Immature natural killer cell (primary cell): ENCODE measurements at places on chromosomes 7 and 10. TPM values are rescaled to one million over a fixed set of nuclear protein-coding genes. Genes with fewer than 3 reads are reported as not detected.

DNA sequence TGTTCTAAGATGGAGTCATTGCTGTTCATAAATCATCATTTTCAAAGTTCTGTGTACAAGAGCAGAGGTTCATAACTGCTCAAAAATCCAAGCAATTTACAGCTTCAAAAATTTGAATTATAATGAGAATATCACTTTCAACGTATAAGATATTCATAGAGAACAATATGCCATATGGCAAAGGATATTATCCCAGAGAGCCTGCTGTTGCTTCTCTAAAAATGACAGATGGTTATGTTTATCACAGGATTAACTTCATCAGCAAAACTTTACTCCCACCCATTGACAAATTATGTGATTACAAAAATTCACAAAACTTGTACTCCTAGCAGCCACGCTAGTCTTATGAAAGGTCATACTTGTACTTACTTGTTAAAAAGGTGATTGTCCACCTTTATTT is 105.1 kb downstream of the PIP4K2A start:
- DNase-seq = no peak

DNA sequence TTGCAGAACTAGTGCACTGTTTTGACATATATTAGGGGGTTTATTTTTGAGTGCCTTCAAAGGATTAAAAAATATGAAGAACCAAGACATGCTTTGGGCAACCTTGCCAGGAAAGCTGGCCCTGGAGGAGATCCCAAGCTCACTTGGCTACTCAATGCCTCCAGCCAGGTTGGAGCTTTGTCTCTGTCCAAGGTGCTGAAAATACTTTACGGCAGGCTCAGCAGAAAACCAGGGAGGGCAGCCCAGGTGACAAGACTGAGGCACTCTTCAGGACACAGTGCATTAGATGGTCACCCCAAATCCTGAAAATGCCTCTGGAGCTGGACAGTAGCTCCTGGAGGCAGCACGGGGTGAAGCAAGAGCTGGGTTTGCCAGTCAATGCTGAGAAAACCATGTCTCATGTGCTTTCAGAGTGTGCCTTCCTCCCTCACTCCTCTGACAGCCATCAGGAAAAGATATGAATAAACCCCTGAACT is 5.8 kb upstream of the KCNH2 start:
- peak; percentile 33 for DNase-seq

The ADARB2 gene
- not detected for polyA plus RNA-seq

GRCh38 chr10:48807791-48808470 is 123.3 kb downstream of the WDFY4 start:
- DNase-seq = no peak

The LIPJ gene
- polyA plus RNA-seq = 0.29 TPM

The PCLO gene
- not detected for polyA plus RNA-seq

The EPHA1 gene
- polyA plus RNA-seq = 0.51 TPM

DNA sequence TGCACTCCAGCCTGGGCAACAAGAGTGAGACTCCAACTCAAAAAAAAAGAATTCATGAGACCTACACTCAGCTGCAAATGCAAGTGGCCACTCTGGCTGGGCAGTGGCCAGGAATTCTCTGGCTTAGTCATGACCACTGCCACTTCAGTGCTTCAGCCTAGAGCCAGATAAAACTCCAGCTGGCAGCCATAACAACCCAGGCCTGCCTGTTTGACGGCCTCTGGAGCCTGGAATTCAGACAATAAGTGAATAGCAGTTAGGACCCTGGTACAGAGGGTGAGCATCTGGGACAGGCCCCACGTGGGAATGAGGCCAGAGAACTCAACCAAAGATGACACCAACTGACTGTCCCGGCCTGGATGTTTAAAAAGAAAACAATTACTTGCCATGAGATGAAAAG is 18.9 kb downstream of the RCC1L start:
- DNase-seq = no peak

GRCh38 chr7:155963771-155964195 is 151.5 kb upstream of the SHH start:
- no peak for DNase-seq

DNA sequence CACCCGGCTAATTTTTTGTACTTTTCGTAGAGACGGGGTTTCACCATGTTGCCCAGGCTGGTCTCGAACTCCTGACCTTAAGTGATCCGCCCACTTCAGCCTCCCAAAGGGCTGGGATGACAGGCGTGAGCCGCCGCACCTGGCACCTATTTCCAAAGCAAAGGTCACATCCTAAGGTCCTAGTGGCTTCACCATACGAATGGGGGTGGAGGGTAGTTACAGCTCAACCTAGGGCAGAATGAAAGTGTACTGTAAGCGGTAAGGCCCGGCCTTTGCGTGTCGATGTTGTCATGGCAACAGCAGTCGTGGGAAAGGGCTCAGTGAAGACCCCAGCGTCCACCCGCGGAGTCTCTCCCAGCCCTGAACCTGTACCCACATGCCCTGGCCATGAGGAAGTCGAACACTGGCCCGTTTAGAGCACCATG is 1.6 kb upstream of the COX19 start:
- no peak for DNase-seq

DNA sequence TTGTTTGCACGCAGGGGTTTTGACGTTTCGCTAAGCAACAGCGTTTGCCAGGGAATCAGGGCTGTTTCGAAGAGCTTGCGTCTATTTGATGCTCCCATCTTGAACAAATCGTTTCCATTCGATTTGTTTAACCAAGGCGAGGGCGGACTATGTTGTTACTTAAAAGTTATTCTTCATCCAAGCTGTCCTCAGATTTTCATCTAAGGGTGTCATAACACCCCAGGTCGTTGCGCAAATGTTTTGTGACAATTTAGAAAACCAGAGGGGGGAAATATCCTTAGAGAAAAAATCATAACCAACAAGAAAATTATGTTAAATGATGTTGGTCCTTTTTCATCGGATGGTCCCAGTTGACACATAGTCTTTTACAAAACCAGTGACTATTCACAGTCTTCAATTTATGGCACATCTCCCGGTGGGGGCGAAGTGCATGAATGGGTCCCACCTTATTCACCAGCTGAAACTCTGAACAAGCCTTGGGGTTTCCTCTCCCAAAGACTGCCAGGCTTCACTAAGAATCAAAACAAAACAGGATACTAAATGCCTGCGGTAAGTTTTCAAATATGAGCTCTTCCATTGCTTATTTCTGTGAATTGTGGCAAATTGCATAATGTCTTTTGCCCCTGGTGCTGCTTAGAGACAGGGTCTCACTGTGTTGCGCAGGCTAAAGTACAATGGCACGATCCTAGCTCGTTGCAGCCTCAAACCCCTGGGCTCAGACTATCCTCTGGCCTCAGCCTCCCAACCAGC is 109.9 kb downstream of the REEP3 start:
- no peak for DNase-seq

DNA sequence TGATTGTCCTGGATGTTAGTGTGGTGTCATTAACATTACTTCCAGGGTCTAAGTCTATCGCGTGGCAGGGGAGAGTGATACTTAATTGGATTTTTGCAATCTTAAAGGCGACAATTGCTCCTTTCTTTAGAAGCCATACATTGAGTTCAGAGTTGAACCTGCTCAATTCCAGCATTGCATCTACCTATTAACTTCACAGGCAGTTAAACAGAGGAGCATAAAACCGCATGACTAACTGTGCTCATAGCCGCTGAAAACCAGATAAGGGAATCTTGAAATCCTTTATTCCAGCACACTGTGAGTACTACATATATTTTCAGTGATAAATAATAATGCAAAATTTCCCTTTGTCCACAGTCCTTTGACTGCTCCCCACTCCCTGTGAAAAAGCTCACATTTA is 255.3 kb downstream of the STK31 start:
- DNase-seq = no peak

DNA sequence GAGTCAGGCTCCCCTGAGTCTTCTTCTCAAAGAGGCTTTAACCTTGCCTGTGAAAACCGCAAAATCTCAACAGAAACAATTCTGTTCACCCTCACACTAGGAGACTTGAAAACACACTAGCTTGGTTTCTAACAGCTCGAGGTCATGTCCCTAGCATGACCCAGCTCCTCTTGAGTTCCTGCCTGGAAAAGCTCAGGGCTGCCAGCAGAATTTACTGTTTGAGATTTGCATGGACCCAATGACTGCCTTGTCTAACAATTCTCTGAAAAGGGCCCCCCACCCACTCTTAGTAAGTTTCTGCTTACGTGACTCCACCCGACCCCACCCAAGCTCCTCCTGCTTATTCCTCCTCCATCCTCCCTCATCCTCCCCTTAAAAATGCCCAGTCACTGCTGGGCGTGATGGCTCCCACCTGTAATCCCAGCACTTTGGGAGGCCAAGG is 85.1 kb upstream of the KMT2C start:
- no peak for DNase-seq

DNA sequence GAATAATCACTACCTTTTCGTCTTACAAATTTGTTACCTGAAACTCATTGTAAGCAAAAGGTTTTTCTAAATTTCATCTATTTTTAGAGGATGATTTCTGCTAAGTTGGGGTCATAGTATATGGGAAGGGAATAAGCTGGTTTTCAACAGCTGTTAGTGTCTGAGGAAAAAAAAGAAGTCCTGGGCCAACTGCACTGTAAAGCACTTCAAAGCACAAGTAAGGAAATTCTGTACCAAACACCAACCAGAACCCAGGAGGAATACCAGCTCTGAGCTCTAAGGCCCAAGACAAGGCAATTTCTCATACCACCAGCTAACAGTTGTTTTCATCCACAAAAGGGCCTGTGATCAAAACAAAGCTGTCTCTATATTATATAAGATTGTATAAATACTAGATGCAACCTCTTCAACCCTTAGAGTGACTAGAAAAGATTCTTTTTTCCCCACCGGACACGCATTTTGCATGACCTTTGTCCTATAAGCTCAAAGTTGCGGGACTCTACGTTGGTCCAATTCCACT is 6.1 kb upstream of the MEOX2 start:
- DNase-seq = no peak

GRCh38 chr7:71272509-71273490 is 140.9 kb downstream of the GALNT17 start:
- no peak for DNase-seq

The RNF133 gene
- not detected for polyA plus RNA-seq

The NUDT13 gene
- 1.2 TPM for polyA plus RNA-seq

The CCDC146 gene
- 1.7 TPM for polyA plus RNA-seq

- no peak for DNase-seq
Observed at GRCh38 chr10:129179245-129179971, 287.6 kb upstream of the MGMT start.

GRCh38 chr7:100975371-100975821 is 6.0 kb downstream of the MUC12 start:
- no peak for DNase-seq

DNA sequence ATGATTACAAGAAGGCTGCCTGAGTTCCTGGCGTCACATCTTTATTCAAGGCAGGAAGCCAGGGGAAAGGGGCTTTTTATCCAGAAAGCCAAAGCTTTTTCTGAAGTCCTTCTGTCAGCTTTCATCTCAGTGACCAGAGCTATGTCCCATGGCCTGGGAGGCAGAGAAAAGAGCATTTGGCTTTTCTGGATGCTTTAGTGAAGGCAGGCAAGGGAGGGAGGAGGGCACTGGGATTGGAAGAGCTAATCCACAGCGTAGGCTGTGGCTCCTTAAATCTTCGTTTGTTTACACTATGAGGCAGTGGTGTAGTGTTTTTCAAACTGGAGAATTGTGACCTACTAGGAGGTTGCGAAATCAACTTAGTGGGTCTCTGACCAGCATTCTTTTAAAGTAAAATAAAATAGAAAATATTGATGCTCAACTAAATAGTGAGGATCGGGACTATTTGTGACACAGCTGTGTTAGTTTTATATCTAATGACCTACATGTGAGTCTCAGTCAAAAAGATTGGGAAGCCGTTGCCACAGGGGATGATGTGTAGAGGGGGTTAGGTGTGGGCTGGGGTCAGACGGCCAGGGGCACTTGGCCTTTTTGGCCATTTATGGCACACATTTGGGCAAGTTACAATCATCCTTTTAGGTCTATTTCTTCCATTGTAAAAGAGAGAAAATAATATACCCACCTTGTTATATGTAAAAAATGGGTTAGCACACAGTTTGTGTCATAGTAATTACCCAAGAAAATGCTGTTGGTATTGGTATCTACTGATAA is 14.1 kb downstream of the CRYGN start:
- no peak for DNase-seq

- DNase-seq = no peak
Observed at GRCh38 chr7:52700349-52700748, 335.1 kb upstream of the POM121L12 start.

- no peak for DNase-seq
Observed at GRCh38 chr10:28508304-28508925, 24.5 kb upstream of the WAC start.

GRCh38 chr7:54565432-54565831 is 23.3 kb downstream of the VSTM2A start:
- DNase-seq = no peak

The SPDYE2B gene
- not detected for polyA plus RNA-seq

GRCh38 chr10:109592391-109592790 is 330.9 kb downstream of the XPNPEP1 start:
- DNase-seq = no peak

- DNase-seq = no peak
Observed at GRCh38 chr10:86522510-86522855, 891 bp upstream of the WAPL start.

DNA sequence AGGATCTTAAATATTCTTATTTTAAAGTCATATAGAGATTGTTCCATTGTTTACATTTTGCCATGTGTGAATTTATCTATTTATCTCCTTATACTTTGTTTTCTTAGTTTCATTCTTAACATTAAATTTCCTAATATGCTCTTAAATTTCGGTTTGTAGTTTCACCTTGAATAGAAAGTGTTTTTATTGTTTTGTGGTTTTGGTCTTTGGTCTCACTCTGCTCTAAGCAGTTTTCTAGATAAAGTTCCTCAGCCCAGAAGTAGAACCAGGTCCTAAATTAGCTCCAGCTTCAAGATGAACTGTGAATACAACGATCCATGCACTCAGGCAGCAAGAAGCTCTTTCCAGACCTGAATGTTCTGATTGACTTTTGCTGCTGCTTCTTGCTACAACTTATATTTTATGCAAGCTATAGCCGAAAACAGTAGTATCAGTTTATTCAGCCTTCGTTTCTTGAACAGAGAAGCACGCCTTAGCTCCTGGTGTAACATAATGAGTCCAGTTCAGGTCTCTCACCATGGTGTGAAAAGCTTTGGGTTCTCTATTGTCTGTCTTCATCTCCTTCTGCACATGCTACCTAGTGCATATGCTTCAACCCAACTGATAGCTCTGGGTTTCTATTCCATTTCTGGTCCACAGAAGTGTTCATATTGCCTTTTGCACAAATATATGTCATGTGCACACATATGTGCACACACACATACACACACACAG is 95.3 kb downstream of the SEM1 start:
- no peak for DNase-seq

GRCh38 chr10:128928231-128928836 is 538.7 kb upstream of the MGMT start:
- DNase-seq = no peak

GRCh38 chr7:140475747-140476333 is 3.5 kb downstream of the MKRN1 start:
- peak; percentile 45 for DNase-seq

GRCh38 chr7:55489552-55489951 is 82.8 kb downstream of the VOPP1 start:
- DNase-seq = no peak

GRCh38 chr7:2721842-2722241 is 33.8 kb downstream of the AMZ1 start:
- DNase-seq = no peak
